Stimulated activated CD4-positive, alpha-beta T cell treated with anti-CD3 and anti-CD28 coated beads, Interleukin-2, amount 100 ng/mL, for 48 hours (primary cell): ENCODE measurements at places on chromosomes 4 and X.
A peak's percentile ranks its signal among the peaks of the same experiment; 100 is the strongest.

- no peak for DNase-seq
Measured at GRCh38 chr4:100379583-100380105, 138.2 kb downstream of the EMCN start.

- no peak for DNase-seq
Measured at GRCh38 chrX:46628460-46629371, 55.2 kb downstream of the CHST7 start.

DNA sequence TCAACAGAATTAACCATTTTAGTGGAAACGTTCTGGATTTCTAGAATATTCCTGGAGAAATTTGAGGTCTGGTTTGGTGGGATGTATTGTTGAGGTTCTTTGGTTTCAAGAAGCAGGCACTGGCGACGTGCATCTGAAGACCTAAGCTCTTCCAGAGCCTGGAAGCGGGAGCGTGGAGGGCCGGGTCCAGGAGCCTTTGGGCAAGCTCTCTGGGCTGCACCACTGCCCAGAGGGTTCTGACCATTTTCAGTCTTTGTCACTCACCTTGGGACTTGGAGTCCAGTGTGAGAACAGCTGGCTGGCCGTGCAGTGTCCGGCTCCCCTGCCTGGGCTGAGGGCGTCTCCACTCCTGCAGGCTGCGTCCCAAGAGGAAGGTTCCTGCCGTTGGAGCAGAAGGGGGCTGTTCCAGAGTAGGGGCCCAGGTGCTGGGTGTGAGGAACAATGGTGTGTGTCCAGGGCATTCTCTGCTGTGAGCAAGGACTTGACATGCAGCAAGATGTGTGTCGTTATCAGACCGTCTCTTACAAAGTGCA, 24.0 kb downstream of the PIGG start:
- no peak for DNase-seq

- no peak for DNase-seq
Measured at GRCh38 chrX:19152762-19153161, 30.5 kb upstream of the ADGRG2 start.

- no peak for DNase-seq
Measured at GRCh38 chr4:182155806-182156205, 87.4 kb upstream of the TENM3 start.

DNA sequence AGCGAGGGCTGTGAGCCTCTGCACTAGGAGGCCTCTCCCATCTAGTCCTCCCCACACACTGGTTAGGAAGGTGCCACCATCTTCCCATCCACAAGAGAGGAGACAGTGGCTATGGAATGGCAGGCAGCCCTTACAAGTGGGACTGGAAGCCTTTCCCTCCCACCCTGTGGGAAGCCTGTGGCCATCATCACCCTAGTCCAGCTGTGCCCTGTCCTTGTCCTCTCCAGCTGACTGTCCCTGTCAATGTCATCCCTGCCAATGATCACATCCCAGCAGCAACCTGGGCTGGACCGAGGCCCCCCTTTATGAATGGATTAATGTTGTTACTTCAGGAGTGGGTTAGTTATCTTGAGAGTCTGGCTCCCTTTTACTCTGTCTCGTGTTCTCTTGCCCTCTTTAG, 52.8 kb downstream of the NYX start:
- no peak for DNase-seq

DNA sequence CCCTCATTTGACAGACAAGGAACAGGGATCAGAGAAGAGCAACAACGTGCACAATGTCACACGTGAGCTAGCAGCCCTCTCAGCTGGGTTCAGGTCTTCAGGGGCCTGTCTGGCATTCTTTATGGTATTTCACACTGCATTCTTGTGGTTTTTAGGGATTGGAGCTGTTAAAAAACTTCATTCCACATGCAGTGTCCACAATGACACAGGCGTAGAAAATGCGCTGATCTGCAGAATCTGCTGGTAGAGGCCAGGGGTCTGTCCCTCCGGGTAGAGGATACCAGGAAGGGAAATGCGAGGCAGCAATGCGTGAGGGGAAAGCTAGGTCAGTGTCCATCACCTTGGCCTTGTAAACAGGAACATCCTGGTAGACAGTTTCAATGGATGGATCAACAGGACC, 36.6 kb downstream of the MAP7D3 start:
- DNase-seq = no peak

DNA sequence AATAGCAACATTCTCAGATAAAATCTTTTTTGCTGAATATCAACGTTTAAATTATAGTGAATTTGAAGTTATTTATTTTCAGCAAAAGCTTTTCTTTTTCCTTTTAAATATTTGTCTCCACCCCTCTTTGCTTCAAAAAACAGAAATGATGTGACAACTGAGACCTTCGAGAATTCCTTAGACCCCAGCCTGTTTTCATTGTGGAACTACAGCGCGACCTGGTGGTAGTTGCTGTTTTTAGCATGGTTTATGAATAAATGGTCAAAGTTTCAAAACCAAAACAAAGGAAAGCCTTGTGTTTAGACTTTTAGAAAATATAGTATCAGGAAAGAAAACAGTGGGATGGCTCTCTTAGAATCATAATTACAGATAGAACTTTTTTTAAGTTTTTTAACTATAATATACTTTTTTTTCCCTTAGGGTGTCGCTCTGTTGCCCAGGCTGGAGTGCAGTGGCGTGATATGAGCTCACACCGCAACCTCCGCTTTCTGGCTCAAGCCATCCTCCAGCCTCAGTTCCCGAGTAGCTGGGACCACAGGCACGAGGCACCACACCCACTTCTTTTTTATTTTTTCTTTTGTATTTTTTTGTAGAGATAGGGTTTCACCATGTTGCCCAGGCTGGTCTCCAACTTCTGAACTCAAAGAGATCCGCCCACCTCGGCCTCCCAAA, 26.8 kb upstream of the TMEM184C start:
- peak; percentile 54 for DNase-seq

GRCh38 chrX:145861818-145862217, 44.2 kb downstream of the SLITRK2 start:
- no peak for DNase-seq

- DNase-seq = no peak
Measured at GRCh38 chr4:107210450-107211239, 174.5 kb upstream of the DKK2 start.

GRCh38 chrX:8851231-8851886, 50.2 kb upstream of the FAM9A start:
- no peak for DNase-seq

- DNase-seq = no peak
Measured at GRCh38 chr4:165207016-165207430, 338 bp upstream of the KLHL2 start.

- DNase-seq = no peak
Measured at GRCh38 chr4:187042251-187042650, 318.6 kb upstream of the FAT1 start.

DNA sequence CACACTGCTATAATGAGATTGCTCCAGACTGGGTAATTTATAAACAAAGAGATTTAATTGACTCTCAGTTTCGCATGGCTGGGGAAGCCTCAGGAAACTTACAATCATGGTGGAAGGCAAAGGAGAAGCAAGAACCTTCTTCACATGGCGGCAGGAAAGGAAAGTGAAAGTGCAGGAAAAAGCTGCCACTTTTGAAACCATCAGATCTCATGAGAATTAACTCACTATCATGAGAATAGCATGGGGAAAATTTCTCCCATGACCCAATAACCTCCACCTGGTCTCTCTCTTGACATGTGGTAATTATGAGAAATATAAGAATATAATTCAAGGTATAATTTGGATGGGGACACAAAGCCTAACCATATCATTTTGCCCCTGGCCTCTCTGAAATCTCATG, 884.2 kb downstream of the GLUD2 start:
- no peak for DNase-seq

DNA sequence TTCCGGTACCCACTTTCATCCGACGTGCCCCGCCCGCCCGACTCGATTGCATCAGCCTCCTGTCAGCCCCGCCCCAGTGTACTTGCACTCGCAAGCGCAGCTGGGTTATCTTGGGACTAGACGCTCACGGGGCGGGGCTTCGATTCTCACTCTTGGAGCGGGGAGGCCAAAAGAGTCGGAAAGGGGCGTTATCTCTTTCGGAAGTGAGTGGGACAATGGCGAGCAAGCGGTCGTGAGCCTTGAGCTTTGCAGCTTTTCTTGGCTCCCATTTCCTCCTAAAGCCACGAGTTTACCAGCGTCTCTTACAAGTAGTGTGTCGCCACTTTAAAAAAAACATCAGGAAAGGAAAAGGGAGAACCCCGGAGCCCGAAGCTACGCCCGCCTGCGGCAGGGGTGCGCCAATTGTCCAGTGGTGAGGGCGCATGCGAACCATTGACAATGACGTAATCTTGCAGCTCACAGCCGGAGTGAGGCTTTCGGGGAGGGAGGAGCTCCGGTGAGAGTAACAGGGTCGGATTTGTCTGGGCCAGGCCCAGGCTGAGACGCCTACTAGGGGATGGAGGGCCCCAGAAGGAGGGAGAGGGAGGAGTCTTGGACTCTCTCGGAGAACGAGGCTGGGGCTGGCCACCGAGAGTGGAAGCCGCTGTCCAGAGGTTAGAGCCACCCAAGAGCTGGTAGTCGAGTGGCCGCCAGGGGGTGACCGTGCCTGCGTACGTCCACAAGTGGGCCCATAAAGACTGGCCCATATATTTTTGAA, 109.5 kb downstream of the GNL3L start:
- peak; percentile 80 for DNase-seq

GRCh38 chr4:8185930-8186329, 13.2 kb upstream of the SH3TC1 start:
- DNase-seq = no peak

DNA sequence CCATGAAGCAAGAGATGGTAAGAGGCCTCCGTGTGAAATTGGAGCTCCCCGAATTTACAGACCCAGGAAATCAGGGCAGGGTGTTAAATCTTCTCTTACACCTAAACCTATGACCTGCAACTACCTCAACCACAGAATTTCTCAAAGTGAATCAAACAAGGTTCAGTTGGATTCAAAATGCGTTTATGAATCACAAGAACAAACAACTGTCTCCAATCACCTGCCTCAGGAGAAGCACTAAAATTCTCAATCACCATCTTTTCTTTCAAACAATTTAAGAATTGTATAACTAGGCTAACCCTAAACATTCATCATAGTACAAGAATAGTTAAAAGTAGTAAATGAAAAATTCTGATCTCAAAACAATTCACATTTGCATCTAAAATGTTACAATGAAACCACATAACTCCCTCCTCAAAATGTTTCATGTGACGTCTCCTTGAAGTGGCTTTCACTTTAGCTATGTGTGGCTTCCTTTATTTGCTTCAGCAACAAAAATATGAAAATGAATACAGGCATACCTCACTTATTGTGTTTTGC, 19.2 kb downstream of the PPP3CA start:
- DNase-seq = no peak
